ENCODE measurements at places on chromosomes 6 and 20.

- no peak for DNase-seq
Measured at GRCh38 chr6:35015476-35015875, 125.7 kb downstream of the TCP11 start.

GRCh38 chr6:89258912-89259311, 41.8 kb upstream of the GABRR1 start:
- no peak for DNase-seq

DNA sequence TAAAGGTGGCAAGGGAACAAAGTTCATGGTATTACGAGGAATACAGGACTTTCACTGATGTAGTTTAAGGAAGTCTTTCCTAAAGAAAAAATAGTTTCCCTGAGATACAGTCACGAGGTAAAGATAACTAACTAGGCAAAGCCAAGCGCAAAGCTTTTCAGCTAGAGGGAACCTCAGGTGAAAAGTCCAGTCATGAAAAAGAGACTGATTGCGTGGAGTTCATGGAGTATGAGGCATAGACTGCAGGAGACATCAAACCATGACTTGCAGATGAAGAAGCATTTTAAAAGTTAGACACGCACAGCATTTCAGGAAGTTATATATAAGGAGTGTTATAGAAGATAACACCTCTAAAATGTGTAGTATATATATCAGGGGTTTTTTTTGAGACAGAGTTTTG, 205.6 kb upstream of the ZNF184 start:
- no peak for DNase-seq

GRCh38 chr20:19786311-19786710, 28.3 kb downstream of the RIN2 start:
- no peak for DNase-seq

GRCh38 chr20:568673-569415, 25.3 kb upstream of the CSNK2A1 start:
- DNase-seq: no peak

DNA sequence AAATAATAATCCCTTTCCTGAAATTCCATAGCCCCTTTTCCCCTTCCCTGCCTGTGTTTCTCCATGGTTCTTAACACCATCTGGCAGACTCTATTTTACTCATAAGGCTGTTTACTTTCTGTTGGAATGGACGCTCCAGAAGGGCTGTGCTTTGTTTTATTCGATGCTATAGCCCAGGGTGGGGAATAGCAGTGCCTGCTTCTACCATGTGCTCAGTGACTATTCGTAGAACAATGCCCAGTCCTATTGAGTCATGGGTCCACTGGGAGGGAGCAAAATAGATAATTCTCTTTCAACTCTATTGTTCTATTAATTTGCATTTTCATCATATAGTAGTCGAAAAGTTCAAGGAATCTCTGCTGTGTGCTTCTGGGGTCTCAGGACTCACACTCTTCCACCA, 565.1 kb downstream of the C6orf118 start:
- DNase-seq: no peak

- DNase-seq: no peak
Measured at GRCh38 chr6:135568379-135568778, 70.8 kb upstream of the AHI1 start.

DNA sequence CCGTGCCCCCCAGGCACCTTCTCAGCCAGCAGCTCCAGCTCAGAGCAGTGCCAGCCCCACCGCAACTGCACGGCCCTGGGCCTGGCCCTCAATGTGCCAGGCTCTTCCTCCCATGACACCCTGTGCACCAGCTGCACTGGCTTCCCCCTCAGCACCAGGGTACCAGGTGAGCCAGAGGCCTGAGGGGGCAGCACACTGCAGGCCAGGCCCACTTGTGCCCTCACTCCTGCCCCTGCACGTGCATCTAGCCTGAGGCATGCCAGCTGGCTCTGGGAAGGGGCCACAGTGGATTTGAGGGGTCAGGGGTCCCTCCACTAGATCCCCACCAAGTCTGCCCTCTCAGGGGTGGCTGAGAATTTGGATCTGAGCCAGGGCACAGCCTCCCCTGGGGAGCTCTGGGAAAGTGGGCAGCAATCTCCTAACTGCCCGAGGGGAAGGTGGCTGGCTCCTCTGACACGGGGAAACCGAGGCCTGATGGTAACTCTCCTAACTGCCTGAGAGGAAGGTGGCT, 960 bp downstream of the TNFRSF6B start:
- DNase-seq: no peak

GRCh38 chr6:142279350-142280180, 22.2 kb upstream of the ADGRG6 start:
- DNase-seq: no peak

DNA sequence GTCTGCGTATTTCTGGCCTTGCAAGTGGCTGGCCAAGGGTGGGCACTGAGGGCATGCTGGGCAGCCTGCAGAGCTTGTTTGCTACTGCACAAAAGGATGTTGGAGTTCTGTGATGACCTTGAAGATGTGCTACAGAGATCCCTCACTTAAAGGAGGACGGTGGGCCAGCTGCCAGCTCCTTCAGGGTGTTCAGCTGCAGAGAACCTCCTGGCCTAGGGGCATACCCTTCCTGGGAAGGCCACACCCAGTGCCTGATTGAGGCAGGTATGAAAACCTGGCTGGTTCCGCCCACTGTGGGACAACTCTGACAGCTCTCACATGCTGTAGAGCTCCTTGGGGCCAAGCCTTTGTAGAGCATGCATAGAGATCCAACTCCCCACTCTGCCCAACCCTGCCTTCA, 3.0 kb upstream of the KCNK17 start:
- DNase-seq: no peak

DNA sequence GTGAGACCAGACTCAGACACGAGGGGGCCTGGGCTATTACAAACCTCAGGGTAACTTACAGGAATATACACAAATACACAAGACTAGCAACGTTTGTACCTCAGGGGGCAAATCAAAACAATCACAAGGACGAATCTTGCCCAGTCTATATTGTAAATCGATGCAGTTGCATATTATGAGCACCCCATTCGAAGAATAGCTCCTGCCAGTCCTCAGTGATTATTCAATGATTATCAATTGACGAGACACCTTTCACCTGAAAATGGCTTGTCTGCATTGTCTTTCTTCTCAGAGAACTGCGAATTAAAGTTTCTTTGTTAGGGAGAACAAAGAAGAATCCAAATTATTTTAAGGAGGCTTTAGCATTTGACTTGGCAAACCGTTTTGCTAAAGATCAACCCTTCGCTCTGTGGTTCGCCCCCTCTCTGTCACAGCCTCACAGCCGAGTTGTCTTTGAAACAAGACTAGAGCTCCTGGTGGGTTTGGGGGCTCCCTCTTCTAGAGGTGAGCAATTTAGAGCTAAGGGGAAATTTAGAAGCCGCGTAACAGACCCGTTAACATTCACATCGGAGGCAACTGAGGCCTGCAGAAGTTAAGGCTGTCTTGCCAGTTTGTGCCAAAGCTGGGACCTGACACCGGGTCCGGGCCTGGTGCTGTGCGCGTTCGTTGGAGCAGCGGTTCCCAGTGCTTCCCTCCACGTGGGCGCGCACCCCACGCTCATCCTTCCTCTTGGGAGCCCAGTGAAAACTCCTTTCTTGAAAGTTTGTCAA, 24.9 kb upstream of the MAP3K7 start:
- no peak for DNase-seq

- no peak for DNase-seq
Measured at GRCh38 chr20:10992731-10993130, 318.9 kb upstream of the JAG1 start.

GRCh38 chr6:110560239-110561007, 84.0 kb upstream of the SLC22A16 start:
- no peak for DNase-seq

DNA sequence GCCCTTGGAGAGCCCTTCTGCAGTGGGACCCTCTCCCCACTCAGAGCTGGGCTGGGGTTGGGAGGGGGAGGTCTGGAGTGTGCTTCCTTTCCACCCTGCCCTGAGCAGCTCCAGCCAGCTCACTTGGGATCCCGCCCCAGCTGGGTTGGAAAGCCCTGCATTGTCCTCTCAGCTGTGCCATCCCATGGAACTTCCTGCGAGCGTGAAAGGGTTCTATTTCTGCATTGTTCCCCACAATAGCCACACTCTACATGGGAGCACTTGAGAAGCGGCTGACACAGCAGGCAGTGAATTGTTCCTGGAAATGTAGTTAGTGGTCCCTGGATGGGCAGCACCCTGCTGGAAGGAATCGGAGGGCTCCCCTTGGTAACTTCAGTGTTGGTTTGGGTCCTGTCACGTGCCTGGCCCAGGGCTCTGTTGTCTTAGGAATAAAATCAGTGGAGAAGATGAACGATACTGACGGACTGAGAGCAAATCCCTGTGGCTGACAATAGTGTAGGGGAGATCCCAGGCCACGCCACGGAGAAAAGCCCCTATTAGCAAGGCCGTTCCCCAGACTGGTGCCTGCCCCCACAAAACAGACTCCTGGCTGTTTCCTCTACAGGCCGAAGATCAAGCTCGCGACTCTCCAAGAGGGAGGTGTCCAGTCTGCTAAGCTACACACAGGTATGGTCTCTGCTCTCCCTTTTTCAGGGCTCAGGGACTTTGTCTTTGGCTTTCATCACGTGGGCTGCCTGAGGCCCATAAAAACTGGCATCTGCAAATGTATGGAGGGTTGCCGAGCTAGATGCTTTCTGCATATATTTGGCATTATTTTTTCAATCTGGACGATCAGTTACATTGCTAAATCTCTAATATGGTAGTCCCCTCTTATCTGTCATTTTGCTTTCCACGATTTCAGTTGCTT, 18.8 kb downstream of the DNMT3B start:
- no peak for DNase-seq

- DNase-seq: no peak
Measured at GRCh38 chr6:137816133-137816579, 50.9 kb upstream of the TNFAIP3 start.

Measured in Panc1 (cell line).